HTR-8/SVneo (cell line): ENCODE measurements at places on chromosomes 1 and 21.

DNA sequence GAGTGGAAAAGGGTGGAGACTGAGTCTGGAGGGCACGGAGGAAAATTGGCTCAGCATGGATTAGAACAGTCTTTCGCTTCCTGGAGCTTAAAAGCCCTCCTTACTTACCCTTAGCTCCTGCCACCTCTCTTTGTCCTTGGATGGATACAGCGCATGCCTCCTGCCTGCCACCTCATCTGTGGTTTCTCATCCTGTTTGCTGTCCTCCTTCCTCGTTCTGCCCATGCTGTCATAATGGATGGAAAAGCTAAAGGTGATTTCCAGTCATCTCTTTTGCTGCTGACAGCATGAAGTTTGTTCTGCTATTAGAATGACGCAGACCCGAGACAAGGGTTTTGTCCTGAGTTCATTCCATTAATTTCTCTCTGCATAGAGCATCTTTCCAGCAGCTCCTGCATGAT, 425.9 kb downstream of the KIF26B start:
- DNase-seq = no peak

GRCh38 chr21:39673736-39674135, 61.0 kb downstream of the B3GALT5 start:
- no peak for DNase-seq

- no peak for DNase-seq
Measured at GRCh38 chr1:1564268-1564667, 10.4 kb downstream of the SSU72 start.

GRCh38 chr1:89671775-89672488, 39.0 kb downstream of the LRRC8C start:
- no peak for DNase-seq

DNA sequence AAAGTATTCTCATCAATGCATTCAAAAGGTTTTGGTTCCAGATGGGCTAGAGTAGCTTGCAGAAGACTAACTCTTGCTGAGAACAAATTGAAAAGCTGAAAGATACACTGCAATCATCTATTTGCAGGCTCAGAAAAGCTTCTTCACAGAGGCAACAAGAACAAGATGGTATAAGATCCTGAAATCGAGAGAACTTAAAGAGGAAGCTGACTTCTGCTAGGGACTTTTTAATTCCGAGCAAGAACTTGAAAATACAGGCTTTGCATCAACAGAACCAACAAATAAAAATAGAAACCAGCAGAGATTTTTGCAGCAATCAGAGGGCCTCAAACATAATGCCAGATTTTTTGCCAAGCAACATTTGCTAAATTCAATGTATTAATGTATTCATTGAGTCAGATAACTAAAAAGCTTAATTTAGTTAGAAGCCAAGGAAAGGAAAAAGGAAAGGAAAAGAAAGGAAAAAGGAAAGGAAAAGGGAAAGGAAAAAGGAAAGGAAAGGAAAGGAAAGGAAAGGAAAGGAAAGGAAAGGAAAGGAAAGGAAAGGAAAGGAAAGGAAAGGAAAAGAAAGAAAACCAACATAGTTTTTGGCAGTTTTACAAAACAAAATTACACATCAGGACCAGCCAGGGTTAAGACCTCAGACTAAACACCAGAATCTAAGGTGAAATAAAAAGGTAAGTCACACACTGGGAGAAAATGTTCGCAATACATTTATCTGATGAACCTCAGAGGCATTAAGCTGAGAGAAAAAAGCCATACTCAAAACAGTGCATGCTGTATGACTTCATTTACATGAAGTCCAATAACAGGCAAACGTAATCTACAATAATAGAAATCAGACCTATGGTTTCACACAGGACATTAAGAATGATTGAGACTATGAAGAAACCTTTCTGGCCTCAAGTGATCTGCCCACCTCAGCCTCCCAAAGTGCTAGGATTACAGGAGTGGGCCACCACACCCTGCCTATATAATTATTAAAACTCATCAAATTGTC, 42.6 kb downstream of the FAF1 start:
- DNase-seq = no peak

DNA sequence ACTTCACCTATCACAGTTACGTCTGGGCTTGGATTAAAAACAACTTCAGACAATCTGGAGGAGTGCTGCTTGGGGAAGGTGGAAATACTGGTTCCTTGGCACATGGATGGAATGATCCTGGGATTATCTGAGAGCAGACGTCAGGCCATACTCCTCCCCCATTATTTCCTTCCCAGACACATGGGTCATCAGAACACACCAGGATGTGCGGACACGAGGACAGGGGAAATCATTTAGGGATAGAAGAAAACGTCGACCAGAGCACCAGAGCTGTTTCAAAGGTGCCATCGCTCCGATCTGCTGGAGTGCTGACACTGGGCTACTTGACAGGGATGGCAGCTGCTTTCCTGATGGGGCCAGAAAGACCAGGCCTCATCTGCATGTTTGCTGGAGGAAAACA, 31.8 kb upstream of the ANGPTL7 start:
- no peak for DNase-seq
